Fibroblast of skin of left biceps (primary cell): ENCODE measurements at places on chromosomes 16 and 17.

DNA sequence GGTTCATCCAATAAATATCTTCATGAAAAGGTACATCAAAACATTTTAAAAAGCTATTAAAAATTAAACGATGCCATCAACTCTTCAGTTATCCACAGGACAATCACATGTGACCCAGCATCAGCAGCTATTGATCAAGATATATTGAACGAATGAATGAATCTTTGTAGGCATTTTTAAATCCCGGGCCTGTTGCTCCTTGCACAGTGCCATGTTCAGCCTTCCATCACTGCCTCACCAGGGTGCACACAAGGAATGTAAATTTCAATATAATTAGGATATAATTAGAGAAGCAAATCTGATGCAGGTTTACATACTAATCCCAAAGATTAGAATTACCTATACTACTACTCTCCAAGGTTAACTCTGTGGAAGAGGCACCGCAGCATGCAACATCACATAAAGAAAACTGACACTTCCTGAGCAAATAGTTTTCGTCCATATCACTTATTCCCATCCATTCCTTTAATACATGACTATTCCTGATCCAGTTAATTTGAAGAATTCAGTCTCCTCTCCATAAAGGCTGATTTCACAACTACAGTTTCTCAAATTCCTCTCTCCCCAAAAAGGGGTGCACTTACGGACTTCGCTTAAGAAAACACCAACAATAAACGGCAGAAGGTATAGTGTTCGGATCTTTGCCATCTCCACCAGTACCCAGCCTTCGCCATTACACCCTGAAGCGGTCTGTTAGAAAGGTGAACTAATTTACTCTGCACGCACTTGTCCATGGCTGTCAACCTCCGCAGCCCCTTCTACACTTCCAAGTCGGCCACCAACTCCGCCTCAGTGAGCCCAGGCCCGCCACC, 938 bp downstream of the NCOR1 start:
- no peak for DNase-seq

DNA sequence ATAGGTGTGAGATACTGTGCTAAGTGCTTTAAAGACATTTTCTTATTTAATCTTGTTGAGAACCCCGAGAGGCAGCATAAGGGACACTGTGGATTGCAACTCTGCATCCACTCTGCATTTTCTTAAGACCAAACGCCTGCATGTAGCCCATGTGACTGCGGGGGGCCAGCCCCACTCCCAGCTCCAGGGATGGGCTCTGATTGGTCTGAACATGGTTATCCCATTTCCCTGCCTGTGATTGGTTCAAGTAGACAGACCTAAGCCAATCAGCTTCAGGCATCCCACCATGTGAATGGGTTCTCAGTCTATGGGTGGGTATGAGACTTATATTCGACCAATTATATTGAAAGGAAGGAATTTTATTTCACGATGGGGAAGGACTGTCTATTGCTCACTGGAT, 33.2 kb upstream of the USP7 start:
- no peak for DNase-seq

DNA sequence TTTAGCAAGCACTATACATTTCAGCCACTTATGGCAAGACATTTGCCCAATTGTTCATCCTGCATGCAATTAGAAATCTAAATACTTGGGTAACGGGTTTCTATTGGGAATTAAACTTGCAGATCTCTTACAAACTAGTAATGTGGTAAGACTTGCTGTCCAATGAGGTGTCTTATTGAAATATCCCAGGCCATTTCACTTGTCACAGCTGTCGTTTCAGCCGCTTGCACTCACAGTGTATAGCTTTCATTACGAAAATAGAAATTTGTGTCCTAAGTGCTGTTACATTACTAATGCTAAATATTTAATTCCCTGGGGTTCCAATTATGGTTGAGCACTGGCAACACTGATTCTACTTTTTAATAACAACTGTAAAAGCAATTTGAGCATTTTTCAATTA, 40.3 kb upstream of the IRX5 start:
- DNase-seq: no peak

DNA sequence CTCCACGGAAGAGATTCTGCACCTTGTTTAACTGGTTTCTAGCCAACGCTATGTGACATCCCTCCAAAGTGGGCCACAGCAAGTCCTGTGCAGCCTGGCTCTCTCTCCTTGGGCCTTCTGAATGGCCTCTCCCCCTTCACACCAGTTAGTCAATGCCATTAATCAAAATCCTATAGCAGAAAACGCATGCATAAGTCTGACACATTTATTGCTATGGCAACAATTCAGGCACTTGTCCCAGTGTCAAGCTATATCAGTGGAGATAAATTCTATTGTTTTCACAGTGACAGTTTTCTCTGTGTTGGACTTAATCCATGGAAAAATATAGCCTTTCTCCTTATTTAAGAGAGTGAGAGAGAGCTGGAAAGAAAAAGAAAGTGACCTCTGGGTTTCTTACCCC, 87.2 kb upstream of the TOX3 start:
- no peak for DNase-seq
